ENCODE measurements at places on chromosomes 13 and 19. TPM values are rescaled to one million over a fixed set of nuclear protein-coding genes. Genes with fewer than 3 reads are reported as not detected.

DNA sequence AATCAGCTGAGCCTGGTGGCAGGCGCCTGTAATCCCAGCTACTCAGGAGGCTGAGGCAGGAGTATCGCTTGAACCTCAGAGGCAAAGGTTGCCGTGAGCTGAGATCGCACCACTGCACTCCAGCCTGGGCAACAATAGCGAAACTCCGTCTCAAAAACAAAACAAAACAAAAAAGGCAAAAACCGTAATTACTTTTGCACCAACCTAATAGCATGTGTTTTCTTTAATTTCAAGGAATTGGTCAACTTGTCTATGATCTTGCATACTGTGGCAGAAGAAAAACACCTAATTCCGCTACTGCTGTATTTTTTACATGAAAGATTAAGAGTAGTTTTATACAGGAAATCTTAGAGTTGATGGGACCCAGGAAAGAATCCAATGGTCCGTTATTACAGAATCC lies 241.2 kb downstream of the COL4A1 start:
- no peaks in the 10 kb centered on the region for H3K27me3 ChIP-seq
- no peak overlapping the region for H3K4me3 ChIP-seq
- no peak overlapping the region for H3K27ac ChIP-seq

- H3K36me3 ChIP-seq, result no peaks in the 10 kb centered on the region
- peak overlapping the region; percentile 93 for H3K4me3 ChIP-seq
- DNase-seq, result no peak
- H3K27ac ChIP-seq, result peak overlapping the region; percentile 96
- peaks cover 14% of the 10 kb centered on the region for H3K4me1 ChIP-seq
Measured at GRCh38 chr13:40920826-40921225, 98.3 kb downstream of the ELF1 start.

- peaks cover 54% of the 10 kb centered on the region for H3K36me3 ChIP-seq
- H3K27me3 ChIP-seq, result no peaks in the 10 kb centered on the region
- H3K4me1 ChIP-seq, result no peaks in the 10 kb centered on the region
- no peak for DNase-seq
Measured at GRCh38 chr19:12580180-12580694, 29.0 kb upstream of the ZNF564 start.

GRCh38 chr19:11577451-11578257 lies at the start of gene ACP5:
Gene ACP5 (minus strand): TSS chr19:11577645. CDS start chr19:11577317, 328 bp downstream.
- no peak for DNase-seq
- H3K36me3 ChIP-seq, result no peaks in the 10 kb centered on the region
- H3K27me3 ChIP-seq, result no peaks in the 10 kb centered on the region
- H3K4me3 ChIP-seq, result no peak within 1 kb of the TSS
- no peak within 1 kb of the TSS for H3K27ac ChIP-seq

- H3K27ac ChIP-seq, result no peak overlapping the region
- no peaks in the 10 kb centered on the region for H3K4me1 ChIP-seq
- no peak overlapping the region for H3K4me3 ChIP-seq
- DNase-seq, result no peak
Measured at GRCh38 chr19:52410276-52410675, 12.6 kb downstream of the ZNF528 start.

DNA sequence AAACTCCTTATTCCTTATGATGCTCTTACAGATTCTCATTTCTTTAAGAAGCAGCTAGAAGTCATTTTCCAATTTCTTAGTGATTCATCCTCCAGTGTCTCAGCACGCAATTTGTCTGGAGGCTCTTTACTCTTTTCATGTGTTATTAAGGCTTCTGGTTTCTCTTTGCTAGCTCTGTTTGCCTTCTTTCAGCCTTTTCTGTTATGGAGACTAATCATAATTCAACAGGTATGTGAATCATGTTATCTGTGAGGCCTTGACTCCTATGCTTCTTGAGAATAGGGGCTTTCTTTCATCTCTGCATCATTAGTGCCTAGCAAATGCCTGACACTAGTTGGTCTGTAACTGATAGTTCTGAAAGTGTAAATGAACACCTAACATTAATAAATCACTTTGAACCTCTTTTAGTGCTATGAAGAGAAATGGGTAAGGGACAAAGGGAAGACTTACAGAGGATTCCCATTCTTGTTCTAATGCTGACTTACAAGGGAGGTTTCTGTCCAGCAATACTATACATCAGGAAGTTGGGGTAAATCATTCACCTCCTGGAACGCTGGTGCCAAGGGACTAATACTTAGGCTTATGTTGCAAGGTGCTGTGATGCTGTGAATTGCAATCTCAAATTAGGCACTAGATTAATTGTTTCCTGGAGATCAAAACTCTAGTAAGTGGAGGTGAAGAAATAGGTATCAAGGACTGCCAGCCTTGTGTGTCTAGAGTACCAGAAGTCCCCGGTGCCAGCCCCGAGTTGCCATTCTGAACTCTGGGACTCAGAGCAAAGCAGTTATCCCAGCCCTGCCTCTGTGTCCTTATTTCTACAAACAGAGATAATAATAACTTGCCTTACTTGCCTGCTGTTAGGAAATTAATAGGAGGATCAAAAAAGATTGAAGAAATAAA lies 265.6 kb downstream of the DCLK1 start:
- peak overlapping the region; percentile 41 for H3K27ac ChIP-seq
- peaks cover 19% of the 10 kb centered on the region for H3K4me1 ChIP-seq
- H3K36me3 ChIP-seq, result no peaks in the 10 kb centered on the region

GRCh38 chr13:51900471-51900870 lies 38.7 kb downstream of the CCDC70 start:
- no peak overlapping the region for H3K27ac ChIP-seq
- no peaks in the 10 kb centered on the region for H3K4me1 ChIP-seq
- H3K4me3 ChIP-seq, result no peak overlapping the region
- peaks cover 4% of the 10 kb centered on the region for H3K36me3 ChIP-seq

GRCh38 chr13:77113496-77113895 lies 86.5 kb upstream of the FBXL3 start:
- H3K27me3 ChIP-seq, result no peaks in the 10 kb centered on the region
- DNase-seq, result no peak
- peaks cover 18% of the 10 kb centered on the region for H3K4me1 ChIP-seq
- peaks cover 30% of the 10 kb centered on the region for H3K36me3 ChIP-seq
- no peak overlapping the region for H3K4me3 ChIP-seq
- no peak overlapping the region for H3K27ac ChIP-seq

DNA sequence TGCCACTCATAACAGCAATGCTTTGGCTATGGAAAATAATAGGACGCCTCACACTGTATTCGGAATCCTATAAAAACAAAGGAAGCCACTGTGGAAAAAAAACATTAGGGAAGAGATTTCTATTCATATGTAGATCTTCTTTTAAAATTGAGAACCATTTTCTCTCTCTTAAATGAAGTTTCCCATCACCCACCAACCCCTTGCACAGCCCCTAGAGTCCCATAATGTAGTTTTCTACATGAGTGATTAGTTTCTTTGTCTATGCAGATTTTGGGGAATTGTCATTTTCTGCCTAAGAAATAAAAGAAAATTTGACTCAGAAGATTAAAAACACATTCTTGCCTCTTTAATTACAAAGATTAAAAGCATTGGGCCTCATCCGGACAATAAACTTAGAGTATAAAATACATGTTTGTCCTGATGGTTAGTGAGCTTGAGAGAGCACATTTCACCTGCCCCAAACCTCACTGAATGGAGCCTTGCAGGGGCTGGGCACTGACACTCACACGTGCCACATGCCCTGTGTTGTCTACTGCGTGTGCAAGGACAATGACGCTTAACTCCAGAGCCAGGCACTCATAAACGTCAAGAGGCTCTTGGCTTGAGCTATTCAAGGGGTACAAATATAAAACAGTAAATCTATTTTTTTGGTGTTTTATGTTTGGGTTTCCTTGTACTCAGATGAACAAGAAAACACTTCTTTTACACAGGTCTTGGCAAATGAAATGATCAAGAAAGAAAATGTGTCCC lies 40.0 kb upstream of the KL start:
- no peak for DNase-seq
- H3K4me3 ChIP-seq, result no peak overlapping the region
- no peak overlapping the region for H3K27ac ChIP-seq
- no peaks in the 10 kb centered on the region for H3K27me3 ChIP-seq
- H3K4me1 ChIP-seq, result no peaks in the 10 kb centered on the region
- H3K36me3 ChIP-seq, result no peaks in the 10 kb centered on the region

- H3K27ac ChIP-seq, result no peak overlapping the region
- no peaks in the 10 kb centered on the region for H3K36me3 ChIP-seq
- DNase-seq, result no peak
Measured at GRCh38 chr19:9914001-9914314, 22.4 kb downstream of the OLFM2 start.

GRCh38 chr13:85819513-85819912 lies 20.3 kb upstream of the SLITRK6 start:
- H3K4me3 ChIP-seq, result no peak overlapping the region
- peaks cover 4% of the 10 kb centered on the region for H3K27me3 ChIP-seq
- no peaks in the 10 kb centered on the region for H3K4me1 ChIP-seq
- H3K36me3 ChIP-seq, result no peaks in the 10 kb centered on the region
- H3K27ac ChIP-seq, result no peak overlapping the region
- no peak for DNase-seq

- no peak overlapping the region for H3K4me3 ChIP-seq
- peak overlapping the region; percentile 83 for H3K27ac ChIP-seq
- no peak for DNase-seq
- peaks cover 2% of the 10 kb centered on the region for H3K36me3 ChIP-seq
Measured at GRCh38 chr13:37491661-37492060, 106.9 kb downstream of the POSTN start.

DNA sequence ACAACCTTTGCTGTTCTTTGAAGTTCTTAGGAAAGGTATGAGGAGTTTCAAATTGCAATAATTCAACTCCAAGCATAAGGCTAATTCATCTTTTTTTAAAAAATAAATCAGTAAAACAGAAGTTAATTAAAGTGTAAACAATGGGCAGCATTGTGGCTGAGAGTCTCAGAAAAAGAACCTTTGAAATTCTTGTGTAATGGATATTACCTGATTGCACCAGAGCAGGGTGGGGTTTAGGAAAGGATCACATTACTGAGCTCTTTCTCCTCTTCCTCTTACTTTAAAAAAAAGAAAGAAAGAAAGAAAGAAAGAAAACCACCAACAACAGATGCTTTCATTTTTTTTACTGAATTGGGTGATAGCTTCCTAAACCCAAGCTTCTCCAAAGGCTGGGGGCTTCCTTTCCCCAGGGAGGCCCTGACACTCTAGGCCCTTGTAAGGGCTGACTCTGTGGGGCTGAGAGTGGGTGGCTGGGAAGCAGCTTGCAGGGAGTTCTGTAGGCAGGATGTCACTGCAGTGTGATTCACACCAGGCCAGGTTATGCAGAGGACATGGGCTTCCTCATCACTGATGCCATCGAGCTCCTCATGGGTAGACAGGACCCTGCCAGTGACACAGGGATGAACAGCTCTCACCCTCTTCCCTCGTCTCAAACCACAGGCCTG lies 564.5 kb downstream of the FGF9 start:
- DNase-seq, result no peak
- H3K4me1 ChIP-seq, result peaks cover 2% of the 10 kb centered on the region
- H3K27ac ChIP-seq, result no peak overlapping the region

- DNase-seq, result no peak
- H3K27me3 ChIP-seq, result no peaks in the 10 kb centered on the region
- H3K4me3 ChIP-seq, result no peak overlapping the region
- peak overlapping the region; percentile 83 for H3K27ac ChIP-seq
Measured at GRCh38 chr19:7987114-7987768, 18.2 kb downstream of the ELAVL1 start.

DNA sequence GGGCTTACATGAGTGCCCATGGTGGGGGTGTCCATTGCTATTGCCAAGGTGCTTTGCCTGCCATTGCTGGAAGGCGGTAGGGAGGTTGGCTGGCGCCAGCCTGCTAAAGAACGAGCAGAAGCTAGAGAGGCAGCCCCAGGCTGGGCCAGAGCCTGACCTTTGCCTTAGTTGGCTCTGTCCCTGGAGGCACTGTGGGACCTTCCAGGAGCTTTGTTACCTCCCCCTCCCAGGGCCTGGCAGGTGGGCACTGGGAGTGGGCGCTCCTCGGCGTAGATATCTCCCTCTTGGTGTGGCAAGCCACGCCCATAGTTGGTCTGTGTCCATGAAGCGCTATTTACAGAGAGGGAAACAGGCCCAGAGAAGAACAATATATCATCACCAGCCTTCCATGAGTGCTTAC lies 2.3 kb upstream of the SLC25A42 start:
- H3K27me3 ChIP-seq, result no peaks in the 10 kb centered on the region
- H3K4me3 ChIP-seq, result no peak overlapping the region
- H3K27ac ChIP-seq, result no peak overlapping the region

- no peak overlapping the region for H3K4me3 ChIP-seq
- H3K27ac ChIP-seq, result no peak overlapping the region
- peaks cover 5% of the 10 kb centered on the region for H3K27me3 ChIP-seq
- H3K36me3 ChIP-seq, result no peaks in the 10 kb centered on the region
- DNase-seq, result no peak
Measured at GRCh38 chr13:114147803-114148520, 15.5 kb upstream of the RASA3 start.

GRCh38 chr19:16142032-16142580 lies 1.4 kb upstream of the HSH2D start:
- no peak overlapping the region for H3K4me3 ChIP-seq
- no peak overlapping the region for H3K27ac ChIP-seq
- no peaks in the 10 kb centered on the region for H3K36me3 ChIP-seq
- no peak for DNase-seq
- peaks cover 5% of the 10 kb centered on the region for H3K27me3 ChIP-seq
- H3K4me1 ChIP-seq, result no peaks in the 10 kb centered on the region

GRCh38 chr13:52644108-52644507 lies 1.9 kb downstream of the HNRNPA1L2 start:
- H3K27ac ChIP-seq, result no peak overlapping the region
- no peaks in the 10 kb centered on the region for H3K27me3 ChIP-seq
- no peak overlapping the region for H3K4me3 ChIP-seq
- H3K4me1 ChIP-seq, result no peaks in the 10 kb centered on the region

DNA sequence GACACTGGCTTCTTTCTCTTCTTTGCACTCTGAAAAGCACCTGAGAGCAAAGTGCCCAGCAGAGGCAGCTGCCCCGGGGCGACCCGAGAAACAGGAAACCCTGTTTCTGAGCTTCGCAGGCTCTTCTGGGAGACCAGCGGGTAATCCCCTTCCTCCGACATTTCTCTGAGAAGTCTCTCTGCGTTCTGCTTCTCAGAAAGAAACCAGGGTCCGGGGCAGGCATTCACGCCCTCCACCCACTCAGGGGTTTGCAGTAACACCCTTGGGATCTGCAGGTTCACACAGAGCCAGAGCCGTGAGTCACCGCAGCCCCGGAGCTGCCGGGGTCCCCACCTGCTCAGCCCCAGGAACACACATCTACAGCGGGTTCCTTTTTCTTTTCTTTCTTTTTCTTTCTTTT lies 86.0 kb downstream of the GADD45B start:
- H3K36me3 ChIP-seq, result no peaks in the 10 kb centered on the region
- peak overlapping the region; percentile 42 for H3K4me3 ChIP-seq
- no peak for DNase-seq
- H3K27ac ChIP-seq, result peak overlapping the region; percentile 57
- peaks cover 13% of the 10 kb centered on the region for H3K4me1 ChIP-seq

The TSKS gene
- not detected for total RNA-seq

The TRPC4 gene
- 2.3 TPM for total RNA-seq

The FEM1A gene
- 12.3 TPM for total RNA-seq

The GNA15 gene
- total RNA-seq, result not detected

The ZNF98 gene
- not detected for total RNA-seq

The PRKCG gene
- 0.15 TPM for total RNA-seq

The METTL21C gene
- total RNA-seq, result not detected

The EXOC3L2 gene
- total RNA-seq, result 0.37 TPM

The SLC6A16 gene
- total RNA-seq, result 3.5 TPM

The CEACAM8 gene
- not detected for total RNA-seq

The MYBPC2 gene
- total RNA-seq, result not detected

The SLC5A5 gene
- not detected for total RNA-seq

The CGB8 gene
- total RNA-seq, result 3.1 TPM

The IFNL3 gene
- not detected for total RNA-seq
